ENCODE measurements at places on chromosomes 4 and X. TPM values are rescaled to one million over a fixed set of nuclear protein-coding genes. Genes with fewer than 3 reads are reported as not detected.

CFAP47 gene
- total RNA-seq: not detected

TAF7L gene
- total RNA-seq: 0.13 TPM

TADA2B gene
- 14.0 TPM for total RNA-seq

AFP gene
- not detected for total RNA-seq

HAND2 gene
- total RNA-seq: not detected

ADRA2C gene
- total RNA-seq: 0.31 TPM

ARMCX4 gene
- 9.9 TPM for total RNA-seq

SPANXA1 gene
- total RNA-seq: not detected

TKTL2 gene
- total RNA-seq: not detected

BEND2 gene
- not detected for total RNA-seq

CPZ gene
- total RNA-seq: under 0.01 TPM

FATE1 gene
- not detected for total RNA-seq

FREM3 gene
- total RNA-seq: 0.76 TPM

ATOH1 gene
- total RNA-seq: not detected

MMRN1 gene
- 190 TPM for total RNA-seq

RAB41 gene
- total RNA-seq: not detected

TMEM175 gene
- 5.8 TPM for total RNA-seq

DKC1 gene
- total RNA-seq: 63.4 TPM

PDE5A gene
- total RNA-seq: 1.6 TPM

GJB1 gene
- not detected for total RNA-seq

STK26 gene
- total RNA-seq: 1.4 TPM

TMEM154 gene
- total RNA-seq: 2.9 TPM

FAM184B gene
- total RNA-seq: not detected

CCNA2 gene
- total RNA-seq: 59.1 TPM

HSFX2 gene
- total RNA-seq: 0.16 TPM

TMEM31 gene
- total RNA-seq: not detected

FAM53A gene
- total RNA-seq: 1.7 TPM

TRPC5OS gene
- total RNA-seq: not detected

SPIN4 gene
- total RNA-seq: 6.3 TPM

NSUN7 gene
- under 0.01 TPM for total RNA-seq

FAM90A26 gene
- not detected for total RNA-seq

MAB21L2 gene
- total RNA-seq: not detected

PNMA3 gene
- total RNA-seq: 0.06 TPM

KCND1 gene
- total RNA-seq: 0.32 TPM

SORBS2 gene
- 261 TPM for total RNA-seq

GRIPAP1 gene
- total RNA-seq: 23.3 TPM

ETDB gene
- not detected for total RNA-seq

NALF2 gene
- total RNA-seq: not detected

GPR173 gene
- total RNA-seq: 4.0 TPM

ANKRD50 gene
- total RNA-seq: 21.5 TPM

PABPC1L2A gene
- not detected for total RNA-seq

ARHGAP10 gene
- 22.0 TPM for total RNA-seq

FAM241A gene
- total RNA-seq: 13.6 TPM

CA5B gene
- 0.97 TPM for total RNA-seq

PPP1R2C gene
- total RNA-seq: not detected

NPY1R gene
- total RNA-seq: not detected

TCP11X1 gene
- not detected for total RNA-seq

MAMLD1 gene
- total RNA-seq: 1.5 TPM

ZCCHC18 gene
- total RNA-seq: 4.6 TPM

Data from bladder microvascular endothelial cell (primary cell).